Activated naive CD4-positive, alpha-beta T cell treated with Interleukin-2 at 50 U/mL for 16 hours (primary cell): ENCODE measurements at places on chromosomes 3 and 15.

GRCh38 chr15:70212286-70212962, 114.7 kb upstream of the TLE3 start:
- DNase-seq, result no peak

GRCh38 chr3:87674397-87675161, 384.2 kb downstream of the CGGBP1 start:
- DNase-seq, result no peak

DNA sequence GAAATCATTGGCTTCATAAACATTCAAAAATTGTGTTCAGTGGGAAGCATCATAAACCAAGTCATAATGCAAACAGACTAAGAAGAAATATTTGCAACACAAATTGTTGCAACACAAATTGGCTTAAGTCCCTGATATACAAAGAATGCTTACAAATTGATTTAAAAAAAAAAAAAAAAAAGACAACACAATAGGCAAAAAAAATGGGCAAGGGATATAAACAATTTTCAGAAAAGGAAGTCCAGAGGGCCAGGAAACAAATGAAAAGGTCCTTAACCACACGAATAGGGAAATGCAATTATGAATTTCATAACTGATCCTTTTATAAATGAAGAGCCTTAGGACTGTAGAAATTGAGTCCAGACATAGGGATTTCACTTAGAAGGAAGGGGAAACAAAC, 98.9 kb downstream of the LRRK1 start:
- DNase-seq, result no peak

DNA sequence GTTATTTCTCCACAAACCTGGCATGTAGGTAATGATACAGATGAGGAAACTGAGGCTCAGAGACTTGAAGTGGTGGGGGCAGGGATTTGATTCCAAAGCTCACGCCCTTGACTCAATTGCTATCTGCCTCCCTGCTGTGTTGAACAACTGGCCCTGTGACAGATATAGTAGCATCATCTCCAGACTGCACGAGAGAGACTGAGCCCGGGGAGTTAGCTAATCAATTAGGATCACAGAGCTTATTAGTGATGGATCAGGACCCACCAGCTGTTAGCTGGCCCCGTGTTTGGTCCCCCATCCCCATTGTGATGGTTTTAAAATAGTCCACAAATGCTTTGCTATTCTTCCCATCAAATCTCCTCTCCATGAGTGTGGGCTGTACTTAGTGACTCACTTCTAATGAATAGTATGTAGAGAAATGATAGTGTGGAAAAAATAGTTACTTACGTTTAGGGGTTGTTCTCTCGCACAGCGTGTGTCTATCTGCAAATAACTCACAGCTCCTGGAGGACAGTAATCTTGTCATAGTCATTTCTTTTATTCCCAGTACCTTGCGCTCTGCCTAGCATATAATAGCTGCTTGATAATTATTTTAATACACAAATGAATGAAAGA, 74.4 kb upstream of the KLF13 start:
- DNase-seq, result no peak

DNA sequence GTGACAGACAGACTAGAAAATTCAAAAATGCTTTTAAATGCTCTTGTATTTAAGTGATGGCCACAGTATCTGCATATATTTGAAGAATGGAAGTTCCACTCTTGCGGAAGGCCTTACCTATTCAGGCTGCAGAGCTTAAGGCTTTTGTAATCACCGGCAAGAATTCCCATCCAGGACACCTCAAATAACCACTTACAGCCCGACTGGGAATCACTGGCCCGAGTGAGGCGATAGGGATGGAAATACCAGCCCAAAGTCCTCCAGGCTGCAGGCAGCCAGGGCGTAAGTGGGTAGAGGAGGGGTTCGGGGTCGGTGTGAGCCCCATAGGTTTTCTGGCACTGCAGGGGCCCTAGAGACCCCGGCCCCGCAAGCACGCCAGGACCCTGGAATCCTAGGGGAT, 9.5 kb downstream of the CMTM7 start:
- no peak for DNase-seq

GRCh38 chr3:123283074-123283473, 81.3 kb downstream of the SEC22A start:
- DNase-seq, result no peak

DNA sequence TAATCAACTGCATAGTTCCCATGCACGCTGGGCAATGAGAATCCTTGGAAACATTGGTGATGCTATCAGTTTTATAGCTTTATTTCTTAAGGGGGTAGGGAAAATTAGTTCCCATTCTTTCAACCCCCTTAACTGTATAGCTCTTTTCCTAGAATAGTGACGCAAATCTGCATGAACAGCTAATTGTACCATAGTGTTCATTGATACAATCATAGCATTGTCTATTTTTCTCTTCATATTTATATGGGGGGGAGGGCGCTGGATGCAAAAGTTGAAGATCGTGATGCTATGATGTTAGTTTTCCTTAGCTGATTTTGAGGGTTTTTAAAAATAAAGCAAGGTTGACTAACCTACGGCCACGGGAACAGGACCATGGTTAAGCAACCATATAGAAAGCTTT, 32.4 kb upstream of the SAMMSON start:
- DNase-seq, result no peak

DNA sequence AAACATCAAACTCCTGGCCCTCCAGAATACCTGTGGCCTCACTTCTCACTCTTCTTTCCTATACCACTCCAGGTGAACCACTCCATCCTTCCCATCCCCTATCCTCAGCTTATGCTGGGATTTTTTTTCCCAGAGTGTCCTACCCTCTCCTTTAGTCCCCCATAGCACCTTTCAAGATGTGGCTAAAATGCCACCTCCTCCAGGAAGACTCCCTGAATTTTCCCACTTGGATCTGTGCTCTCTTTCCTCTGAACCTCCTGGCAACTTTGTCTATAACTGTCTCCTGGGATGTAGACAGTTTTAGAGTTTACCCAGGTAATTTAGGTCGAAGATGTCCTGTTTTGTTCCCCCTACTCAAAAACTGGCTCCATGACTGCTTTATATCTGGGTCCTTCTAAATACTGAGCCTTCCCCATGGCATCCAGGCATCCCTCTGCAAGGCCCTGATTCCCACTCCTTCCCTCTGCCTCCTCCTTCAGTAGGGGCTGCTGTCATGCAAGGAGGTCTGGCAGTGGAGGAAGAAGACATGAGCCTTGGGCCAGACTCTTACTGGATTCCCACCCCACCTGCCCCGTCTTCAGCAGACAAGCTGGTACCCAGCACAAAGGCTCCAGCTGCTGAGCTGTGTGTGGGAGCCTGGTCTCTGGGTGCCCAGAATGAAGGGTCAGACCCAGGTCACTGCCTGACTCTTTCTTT, 161.5 kb downstream of the SMAD6 start:
- no peak for DNase-seq

DNA sequence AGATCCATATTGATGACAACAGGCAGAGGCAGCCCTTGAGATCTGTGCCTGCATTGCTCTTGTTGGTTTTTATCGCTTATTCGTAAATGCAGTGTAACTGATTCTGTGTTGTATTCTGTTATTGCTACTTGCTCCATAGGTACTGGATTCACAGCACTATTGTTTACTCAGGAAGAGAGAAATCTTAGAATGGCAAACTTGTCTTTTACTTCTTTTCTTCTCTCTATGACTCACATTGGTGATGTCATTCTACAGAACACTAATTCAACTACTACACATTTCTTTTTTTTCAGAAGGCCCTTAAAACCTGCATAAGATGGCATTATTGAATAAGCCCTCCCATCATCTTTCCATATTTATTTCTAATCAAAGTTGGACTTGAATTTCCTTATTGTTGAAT, 201.0 kb upstream of the GBE1 start:
- no peak for DNase-seq

- no peak for DNase-seq
Observed at GRCh38 chr15:59818336-59818735, 129.2 kb upstream of the BNIP2 start.

- DNase-seq, result no peak
Observed at GRCh38 chr15:69072906-69073305, 58.4 kb downstream of the NOX5 start.

DNA sequence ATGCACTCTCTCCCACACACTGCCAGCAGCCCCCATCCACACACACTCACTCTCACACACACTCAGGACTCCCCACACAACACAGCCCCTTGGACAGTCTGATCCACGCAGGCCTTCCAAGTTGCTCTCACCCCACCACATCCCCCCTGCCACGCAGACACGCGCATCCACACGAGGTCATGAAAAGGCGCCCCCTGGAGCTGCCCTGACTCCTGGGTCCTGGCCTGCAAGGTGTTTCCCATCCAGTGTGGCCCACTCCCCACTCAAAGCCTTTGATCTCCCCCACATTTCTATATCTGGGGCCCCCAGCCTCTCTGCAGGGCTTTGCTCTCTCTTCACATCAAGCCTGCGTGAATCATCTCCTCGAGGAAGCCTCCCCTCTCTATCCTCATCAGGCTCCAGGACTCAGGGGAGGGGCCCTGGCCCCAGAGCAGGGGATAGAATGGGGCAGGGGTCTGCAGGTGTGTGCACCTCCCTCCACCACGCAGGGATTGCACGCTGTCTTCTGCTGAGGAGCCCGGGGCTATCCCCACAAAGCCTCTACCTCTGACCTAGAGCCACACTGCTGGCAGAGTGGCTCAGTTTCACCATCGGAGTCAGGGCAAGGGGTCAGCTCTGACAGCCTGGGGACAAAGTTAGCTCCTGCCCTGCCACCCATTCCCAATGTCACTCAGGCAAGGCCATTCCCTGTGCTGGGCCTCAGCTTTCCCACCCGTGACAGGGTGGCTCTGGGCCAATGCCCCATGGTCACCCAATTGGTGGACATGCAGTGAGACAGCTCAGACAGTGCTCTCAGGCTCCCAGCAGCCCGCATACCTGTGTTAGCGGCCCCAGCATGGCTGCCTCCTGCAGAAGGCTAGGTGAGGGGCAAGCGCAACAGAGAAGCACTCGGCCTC, 6.4 kb downstream of the MYL3 start:
- no peak for DNase-seq

DNA sequence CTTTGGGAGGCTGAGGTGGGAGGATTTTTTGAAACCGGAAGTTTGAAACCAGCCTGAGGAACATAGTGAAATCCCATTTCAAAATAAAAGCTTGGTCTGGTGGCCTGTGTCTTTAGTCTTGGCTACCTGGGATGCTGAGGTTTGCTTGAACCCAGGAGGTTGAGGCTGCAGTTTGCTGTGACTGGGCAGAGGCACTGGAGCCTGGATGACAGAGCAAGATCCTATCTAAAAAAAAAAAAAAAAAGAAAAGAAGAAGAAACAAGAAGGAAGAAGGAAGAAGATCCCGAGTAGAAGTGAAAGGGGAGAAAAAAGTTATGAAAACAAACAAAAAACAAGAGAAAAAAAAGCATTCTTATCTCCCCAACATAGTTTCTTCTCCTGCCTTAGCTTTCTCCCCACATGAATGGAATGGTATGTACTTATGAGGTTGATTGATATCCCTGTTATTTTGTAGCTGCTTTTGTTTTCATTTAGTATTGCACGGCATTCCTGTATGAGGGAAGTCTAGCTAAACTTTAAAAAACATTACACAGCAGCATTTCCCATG, 42.4 kb downstream of the TMEM40 start:
- DNase-seq, result no peak

DNA sequence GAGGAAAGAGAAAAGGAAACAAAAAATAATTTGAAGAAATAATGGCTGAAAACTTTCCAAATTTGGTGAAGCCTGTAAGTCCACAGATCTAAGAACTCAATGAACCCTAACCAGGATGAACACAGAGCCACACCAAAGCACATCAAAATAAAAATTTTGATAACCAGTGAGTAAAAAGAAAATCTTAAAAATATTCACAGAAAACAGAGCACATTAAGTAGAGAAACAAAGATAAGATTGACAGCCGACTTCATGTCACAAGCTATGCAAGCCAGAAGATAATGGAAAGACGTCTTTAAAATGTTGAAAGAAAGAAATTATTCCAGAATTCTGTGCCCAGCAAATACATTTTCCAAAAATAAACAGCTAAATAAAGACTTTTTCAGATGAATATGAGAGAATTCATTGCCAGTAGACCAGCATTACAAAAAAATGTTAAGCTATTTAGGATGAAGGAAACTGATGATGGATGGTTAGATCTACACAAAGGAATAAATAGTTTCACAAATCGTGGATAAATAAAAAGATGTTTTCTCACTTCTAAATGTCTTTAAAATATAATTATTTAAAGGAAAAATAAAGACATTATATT, 140.2 kb upstream of the SKOR1 start:
- DNase-seq, result no peak

DNA sequence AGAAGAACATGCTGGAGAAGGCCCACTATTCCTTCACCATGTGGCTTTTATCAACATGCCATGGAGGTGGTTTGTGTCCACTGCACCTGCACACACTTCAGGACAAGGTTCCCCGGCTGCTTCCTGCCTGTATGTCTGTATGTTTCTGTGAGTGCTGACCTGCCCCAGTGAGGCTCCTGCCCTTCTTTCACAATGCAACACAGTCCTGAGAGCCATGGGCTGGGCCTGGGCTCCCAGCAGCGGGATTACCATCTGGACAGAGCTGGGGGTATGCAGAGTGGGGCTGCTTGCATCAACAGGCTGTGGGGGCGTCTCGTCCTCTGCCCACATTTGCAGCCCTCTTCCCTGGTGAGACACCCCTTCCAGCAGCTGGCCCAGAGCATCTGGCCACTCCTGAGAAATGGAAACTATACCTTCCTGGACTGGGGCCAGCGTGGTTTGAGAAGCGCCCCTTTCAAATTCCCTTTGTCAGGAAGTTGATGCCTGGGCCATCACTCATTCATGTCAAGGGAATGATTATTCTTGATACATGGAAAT, 29.3 kb upstream of the C15orf39 start:
- DNase-seq, result no peak

GRCh38 chr3:114442246-114442645, 148.4 kb downstream of the TIGIT start:
- DNase-seq, result no peak

- DNase-seq, result no peak
Observed at GRCh38 chr3:114286266-114286665, 7.6 kb upstream of the TIGIT start.

GRCh38 chr3:16277471-16277870, 12.5 kb downstream of the OXNAD1 start:
- no peak for DNase-seq
